SK-MEL-5 (cell line): ENCODE measurements at places on chromosomes 13 and 19. TPM values are rescaled to one million over a fixed set of nuclear protein-coding genes. Genes with fewer than 3 reads are reported as not detected.

DNA sequence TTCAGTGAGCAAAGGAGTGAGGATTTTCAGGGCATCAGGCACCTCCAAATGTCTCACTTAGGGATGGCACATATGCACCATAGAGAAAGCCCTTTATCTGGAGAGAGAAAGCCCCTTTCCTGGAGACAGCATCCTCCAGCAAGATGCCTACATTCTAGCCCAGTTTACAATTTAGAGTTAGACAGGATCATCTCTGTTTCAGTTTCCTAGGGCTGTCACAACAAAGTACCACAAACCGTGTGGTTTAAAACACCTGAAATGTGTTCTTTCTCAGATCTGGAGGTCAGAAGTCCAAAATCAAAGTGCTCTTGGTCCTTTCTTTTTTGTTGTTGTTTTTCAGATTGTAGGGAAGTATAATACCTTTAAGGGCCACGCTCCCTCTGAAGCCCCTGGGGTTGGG lies 61.8 kb downstream of the MBNL2 start:
- no peak for DNase-seq

DNA sequence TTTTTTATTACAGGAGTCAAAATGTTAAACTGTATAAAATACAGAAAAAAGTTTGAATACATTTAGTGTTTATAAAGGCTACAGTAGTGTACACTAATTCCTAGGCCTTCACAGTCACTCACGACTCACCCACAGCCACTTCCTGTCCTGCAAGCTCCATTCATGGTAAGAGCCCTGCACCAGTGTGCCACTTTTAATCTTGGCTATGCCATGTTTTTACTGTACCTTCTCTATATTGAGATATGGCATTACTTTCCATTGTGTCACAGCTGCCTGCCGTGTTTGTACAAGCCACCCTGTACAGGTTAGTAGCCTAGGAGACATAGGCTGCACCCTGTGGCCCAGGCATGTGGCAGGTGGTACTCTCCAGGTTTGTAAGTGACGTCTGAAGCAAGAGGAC lies 32.1 kb downstream of the C1QTNF9 start:
- DNase-seq, result no peak

- DNase-seq, result no peak
Measured at GRCh38 chr13:51902776-51903175, 41.0 kb downstream of the CCDC70 start.

- DNase-seq, result no peak
Measured at GRCh38 chr19:3028305-3029064, 595 bp downstream of the TLE2 start.

GRCh38 chr19:3573162-3573857 lies 566 bp downstream of the HMG20B start:
- DNase-seq, result no peak

- peak; percentile 100 for DNase-seq
Measured at GRCh38 chr13:110027470-110028240, 241.3 kb upstream of the IRS2 start.

DNA sequence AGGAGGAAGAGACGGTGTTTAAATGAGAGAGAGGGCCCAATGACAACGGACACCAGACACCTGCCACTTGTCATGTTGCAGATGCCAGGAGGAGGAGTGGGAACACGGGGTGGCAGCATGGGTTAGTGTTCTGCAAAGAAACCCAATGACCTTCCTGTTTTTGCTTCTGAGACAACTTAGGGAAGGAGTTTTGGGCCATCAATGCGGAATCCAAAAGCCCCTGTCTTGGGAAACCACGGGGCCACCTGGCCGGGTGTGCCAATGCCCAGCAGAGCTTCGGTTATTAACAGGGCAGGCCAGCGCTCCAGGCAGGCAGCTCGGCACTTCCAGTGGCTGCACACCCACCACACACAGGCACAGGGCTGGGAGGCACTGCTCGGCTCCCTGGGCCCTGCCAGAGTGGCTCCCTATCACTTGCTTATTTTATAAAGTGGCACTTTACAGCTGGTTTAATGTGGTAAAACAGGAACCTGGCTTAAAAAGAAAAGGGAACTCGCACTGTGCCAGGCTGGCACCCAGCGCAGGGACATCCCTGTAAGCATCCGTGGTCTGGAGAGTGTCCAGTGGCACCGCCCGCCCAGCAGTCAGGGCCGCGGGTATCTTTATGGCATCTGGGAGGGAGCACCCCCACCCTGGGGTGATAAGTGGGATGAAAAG lies 19.1 kb downstream of the ELL start:
- no peak for DNase-seq

DNA sequence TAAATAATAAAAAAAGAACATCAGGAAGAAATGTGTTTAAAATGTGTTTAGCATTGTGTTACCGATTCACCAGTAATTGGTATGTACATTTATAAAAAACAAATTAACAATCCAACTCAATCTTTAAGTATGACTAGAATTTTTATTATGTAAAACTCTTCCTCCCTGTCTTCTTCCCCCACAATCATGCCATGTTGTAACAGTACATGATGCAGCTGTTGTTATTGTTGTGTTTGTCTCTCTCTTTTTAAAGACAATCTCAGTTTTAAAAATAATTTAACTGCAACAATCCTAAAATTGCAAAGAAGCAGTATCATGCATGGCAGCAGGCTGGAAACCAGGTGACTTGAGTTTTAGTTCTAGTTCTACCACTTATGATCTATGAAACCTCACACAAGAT lies 180.2 kb downstream of the RGCC start:
- no peak for DNase-seq

GRCh38 chr13:110185696-110186095 lies 121.3 kb downstream of the COL4A1 start:
- DNase-seq, result no peak

DNA sequence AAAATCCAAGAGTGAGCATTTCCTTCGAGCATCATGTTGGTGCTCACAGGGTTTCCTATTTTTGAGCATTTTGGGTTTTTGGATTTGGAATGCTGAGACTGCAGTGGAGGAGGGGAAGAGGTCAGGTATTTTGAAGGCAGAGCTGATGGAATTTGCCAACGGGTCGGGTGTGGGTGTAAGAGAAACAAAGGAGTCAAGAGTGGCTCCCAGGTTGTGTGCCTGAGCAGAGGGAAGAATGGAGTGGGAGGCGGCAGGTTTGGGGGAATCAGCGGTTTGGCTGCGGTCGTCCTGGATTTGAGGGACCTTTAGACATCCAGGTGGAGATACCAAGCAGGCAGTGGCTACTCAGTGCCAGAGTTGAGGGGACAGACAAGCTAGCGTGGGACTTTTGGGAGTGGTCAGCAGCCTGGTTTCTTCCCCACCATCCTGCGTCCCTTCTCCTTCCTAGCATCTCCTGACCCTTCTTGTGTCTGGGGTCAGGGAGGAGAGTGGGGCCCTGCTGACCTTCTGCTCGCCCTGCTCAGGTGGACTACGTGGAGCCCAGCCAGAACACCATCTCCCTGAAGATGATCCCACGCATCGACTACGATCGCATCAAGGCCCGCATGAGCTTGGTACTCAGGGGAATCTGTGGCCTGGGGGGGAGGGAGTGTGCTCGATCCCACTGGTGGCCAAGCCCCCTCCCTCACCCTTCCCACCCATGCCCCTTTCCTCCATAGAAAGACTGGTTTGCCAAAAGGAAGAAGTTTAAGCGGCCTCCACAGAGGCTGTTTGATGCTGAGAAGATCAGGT lies 14.5 kb upstream of the TIMM50 start:
- DNase-seq, result no peak

GRCh38 chr19:2239173-2239572 lies 2.5 kb downstream of the SF3A2 start:
- no peak for DNase-seq

GRCh38 chr19:7858109-7858770 lies 15.9 kb downstream of the PRR36 start:
- no peak for DNase-seq

GRCh38 chr13:47046706-47047105 lies 149.9 kb upstream of the HTR2A start:
- DNase-seq, result no peak

- DNase-seq, result no peak
Measured at GRCh38 chr13:71399631-71400215, 467.3 kb downstream of the DACH1 start.

- DNase-seq, result no peak
Measured at GRCh38 chr13:65929436-65929835, 1300.7 kb downstream of the PCDH9 start.

DNA sequence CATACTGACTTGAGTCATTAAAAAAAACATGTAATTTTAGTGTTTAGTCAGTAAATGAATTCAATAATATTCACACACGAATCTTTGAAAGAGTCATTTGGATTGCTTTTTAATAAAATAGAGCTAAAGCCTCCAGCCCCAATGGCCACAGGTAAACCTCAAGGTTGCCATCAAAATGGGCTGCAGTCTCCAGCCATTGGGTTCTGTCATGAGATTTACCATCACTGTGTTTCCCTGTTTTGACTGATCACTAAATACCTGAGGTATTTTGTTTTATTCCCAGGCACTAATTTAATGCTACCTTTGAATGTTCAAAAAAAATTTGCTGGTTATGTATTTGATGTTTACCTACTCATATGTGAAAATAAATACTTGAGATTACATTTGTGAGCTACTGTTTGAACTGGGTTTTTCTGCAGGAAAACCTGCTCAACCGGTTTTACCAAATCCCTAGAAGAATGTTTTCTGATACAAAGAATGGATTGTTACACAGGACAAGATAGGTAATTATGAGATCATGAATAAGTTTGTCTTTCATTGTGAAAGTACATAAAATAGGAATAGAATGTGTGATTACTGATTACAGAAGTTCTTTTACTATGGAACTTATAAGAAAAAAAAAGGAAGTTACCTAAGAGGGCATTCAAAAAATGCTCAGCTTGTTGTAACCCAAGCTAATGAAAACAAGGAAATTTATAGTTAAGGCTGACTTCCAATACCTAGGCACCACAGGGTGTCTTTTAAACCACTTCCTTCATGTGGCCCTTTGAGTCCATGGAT lies 391.3 kb downstream of the EFNB2 start:
- DNase-seq, result no peak

DNA sequence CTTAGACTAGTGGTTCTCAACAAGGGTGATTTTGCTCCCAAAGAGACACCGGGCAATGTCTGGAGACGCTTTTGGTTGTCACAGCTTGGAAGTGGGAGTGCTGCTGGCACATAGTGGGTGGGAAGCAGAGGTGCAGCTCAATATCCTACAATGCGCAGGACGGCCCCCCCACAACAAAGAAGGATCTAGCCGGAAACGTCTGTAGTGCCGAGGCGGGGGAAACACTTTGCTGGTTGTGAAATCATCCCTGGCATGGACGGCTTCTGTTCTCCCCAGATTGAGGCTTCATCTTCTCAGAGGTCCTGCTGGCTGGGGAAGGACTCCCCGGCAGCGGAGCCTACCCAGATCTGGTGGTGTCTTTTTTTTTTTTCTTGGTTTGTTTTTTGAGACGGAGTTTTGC lies 13.4 kb upstream of the SYT5 start:
- DNase-seq, result no peak

DNA sequence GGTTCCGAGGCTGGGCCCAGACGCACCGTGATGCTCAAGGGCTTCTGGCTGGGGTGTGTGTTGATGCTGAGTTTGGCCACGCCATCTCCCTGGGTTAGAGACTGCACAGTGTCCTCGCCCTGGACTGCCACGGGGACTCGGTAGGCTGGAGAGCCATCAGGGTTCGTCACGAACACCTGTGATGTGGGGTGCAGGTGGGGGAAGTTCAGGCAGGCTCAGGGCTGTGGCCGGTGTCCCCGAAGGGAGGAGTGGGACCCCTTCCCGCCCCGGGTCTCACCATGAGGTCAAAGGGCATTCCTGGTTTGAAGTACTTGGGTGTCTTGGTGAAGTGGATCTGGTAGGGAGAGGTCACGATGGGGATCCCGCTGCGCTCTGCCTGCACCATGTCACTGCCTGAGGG lies 8.2 kb downstream of the C3 start:
- DNase-seq, result no peak

DNA sequence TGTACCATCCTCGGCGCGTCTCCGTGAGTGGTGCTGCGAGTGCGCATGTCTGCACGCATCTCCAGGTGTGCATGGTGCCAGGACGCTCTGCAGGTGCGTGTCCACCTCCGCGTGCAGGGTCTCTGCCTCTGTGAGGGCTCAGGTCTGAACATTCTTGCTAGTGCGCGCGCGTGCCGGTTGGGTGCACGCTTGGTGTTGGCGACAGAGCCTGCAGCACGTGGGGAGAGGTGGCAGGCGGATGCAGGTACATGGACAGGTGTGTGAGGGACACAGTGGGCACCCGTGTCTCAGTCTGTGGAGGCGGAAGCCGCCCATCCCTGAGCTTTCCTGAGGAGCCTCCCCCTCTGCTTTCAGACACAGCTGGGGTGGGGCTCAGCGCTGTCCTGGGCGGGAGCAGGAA lies 4.9 kb upstream of the OR10H2 start:
- no peak for DNase-seq

DNA sequence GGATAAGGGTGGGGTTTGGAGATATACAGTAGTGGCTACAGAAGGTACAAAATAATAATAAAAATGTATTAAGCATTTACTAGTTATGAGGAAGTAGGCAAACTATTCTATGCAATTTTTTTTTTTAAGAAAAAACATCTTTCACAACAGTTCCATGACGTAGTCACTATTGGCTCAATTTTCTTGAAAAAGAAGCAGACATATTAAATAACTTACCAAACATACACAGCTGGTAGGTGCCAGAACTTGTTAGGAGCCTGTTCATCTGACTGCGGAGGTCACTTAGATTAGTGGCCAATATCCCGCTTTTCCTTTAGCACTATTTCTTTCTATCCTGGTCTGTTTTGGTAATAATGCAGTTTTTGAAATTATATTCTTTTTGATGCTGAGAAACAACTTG lies 593.5 kb downstream of the KCTD12 start:
- DNase-seq, result no peak

GRCh38 chr19:50780753-50781435 lies 9.3 kb upstream of the ACP4 start:
- DNase-seq, result no peak

- no peak for DNase-seq
Measured at GRCh38 chr13:110197026-110197425, 109.9 kb downstream of the COL4A1 start.

- no peak for DNase-seq
Measured at GRCh38 chr19:36100476-36100875, 10.5 kb upstream of the OVOL3 start.

GRCh38 chr13:113766035-113766800 lies 7.2 kb downstream of the TMEM255B start:
- no peak for DNase-seq

MBD3L3 gene
- not detected in 2 replicates for total RNA-seq

RETN gene
- not detected in 2 replicates for total RNA-seq

SH2D3A gene
- total RNA-seq, result 0.32 and 0.34 TPM in 2 replicates

TRAPPC2B gene
- total RNA-seq, result 12.4 and 14.8 TPM in 2 replicates

ZNF229 gene
- 0.29 and 0.98 TPM in 2 replicates for total RNA-seq

PNMA8C gene
- 0.03 TPM in 1 of 2 replicates, not detected in the other for total RNA-seq

GPX4 gene
- total RNA-seq, result 252 and 258 TPM in 2 replicates

FPR1 gene
- total RNA-seq, result not detected in 2 replicates
